Right atrium auricular region (tissue), 2 donors: ENCODE measurements at places on chromosomes 3 and 15.
A peak's percentile ranks its signal among the peaks of the same experiment; 100 is the strongest.

GRCh38 chr3:156352728-156353127 lies 202.2 kb downstream of the SSR3 start:
- DNase-seq: no peak

DNA sequence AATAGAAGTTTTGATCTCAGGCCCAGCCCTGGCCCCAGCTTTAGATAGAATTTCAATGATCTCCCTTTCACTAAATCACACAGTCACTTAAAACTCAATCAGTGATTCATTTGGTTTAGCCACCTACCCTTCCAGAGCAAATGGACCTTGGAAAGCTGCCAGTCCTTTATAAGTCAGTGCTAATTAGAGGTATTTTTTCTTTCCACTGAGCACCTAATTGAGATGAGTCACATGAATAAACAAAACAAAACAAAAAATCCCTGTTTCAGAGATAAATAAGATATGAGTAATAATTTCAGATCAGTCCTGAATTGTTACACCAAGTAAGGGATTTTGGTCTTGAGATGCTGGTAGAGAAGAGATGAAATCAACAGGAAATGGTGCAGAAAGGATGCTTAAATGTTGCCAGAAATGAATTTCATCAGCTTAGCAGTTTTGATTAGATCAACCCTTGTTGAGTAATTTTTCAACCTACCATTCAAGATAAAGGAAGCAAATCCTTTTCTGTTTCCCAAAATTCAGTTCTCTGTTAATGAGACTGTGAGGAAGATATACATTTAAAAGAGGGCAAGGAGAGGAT lies 352.0 kb upstream of the COL8A1 start:
- no peak for DNase-seq

DNA sequence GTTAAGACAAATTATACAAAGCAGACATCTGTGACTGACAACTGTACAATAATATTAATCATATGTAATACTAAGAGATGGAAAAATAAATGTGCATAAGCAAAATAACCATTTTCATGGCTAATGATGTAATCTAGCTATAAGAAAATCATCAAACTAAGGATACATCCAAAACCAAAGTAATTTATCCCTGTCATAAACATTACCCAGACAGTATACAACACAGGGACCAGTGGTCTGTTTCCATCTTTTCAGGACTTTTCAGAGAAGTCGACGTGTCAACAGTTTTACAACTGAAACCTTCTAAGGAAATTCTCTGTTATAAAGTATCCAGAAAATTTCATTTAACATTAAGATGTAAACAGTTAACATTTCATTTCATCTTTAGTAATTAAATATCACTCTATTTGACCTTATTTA lies 11.0 kb downstream of the THBS1 start:
- no peak for DNase-seq

GRCh38 chr15:51004103-51004551 lies 90.6 kb downstream of the TNFAIP8L3 start:
- no peak for DNase-seq

DNA sequence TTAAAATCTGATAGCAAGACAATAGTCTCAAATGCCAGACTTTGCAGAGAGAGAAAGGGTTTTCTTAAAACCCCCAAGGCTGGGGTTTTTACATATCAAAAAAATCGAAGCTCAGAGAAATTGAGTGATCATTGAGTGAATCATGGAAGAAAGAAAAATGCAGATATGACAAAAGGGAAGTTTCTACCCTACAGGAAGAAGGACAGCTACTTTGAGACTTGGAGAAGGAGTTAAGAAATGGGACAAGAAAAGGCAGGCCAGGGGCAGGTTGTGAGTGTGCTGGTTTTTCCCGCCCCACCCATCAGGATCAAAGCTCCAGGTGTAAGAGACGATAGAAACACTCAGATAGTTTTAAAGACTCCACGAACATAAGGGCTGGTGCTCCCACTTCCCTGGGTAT lies 18.6 kb downstream of the TMEM158 start:
- DNase-seq: no peak

GRCh38 chr15:73375755-73376305 lies 7.1 kb upstream of the HCN4 start:
- DNase-seq: peak; percentile 61

DNA sequence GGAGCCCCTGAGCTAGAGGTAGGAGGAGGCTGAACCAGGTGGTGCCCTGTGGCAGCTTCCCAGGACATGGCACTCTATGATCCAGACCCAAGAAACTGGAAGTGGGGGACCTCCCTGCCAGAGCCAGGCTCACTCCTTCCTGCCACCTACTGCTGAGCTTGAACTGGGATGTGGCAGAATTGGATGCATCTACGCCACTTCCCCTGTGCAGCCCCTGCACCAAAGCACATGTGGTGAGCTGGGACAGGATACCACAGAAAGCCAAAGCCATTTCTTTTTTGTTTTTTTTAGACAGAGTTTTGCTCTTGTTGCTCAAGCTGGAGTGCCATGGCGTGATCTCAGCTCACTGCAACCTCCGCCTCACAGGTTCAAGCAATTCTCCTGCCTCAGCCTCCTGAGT lies 518.0 kb upstream of the PPP2R3A start:
- DNase-seq: no peak

- peak; percentile 43 for DNase-seq
Observed at GRCh38 chr3:43036621-43037423, 57.7 kb downstream of the GASK1A start.

- no peak for DNase-seq
Observed at GRCh38 chr15:57596978-57597377, 5.3 kb downstream of the MYZAP start.

DNA sequence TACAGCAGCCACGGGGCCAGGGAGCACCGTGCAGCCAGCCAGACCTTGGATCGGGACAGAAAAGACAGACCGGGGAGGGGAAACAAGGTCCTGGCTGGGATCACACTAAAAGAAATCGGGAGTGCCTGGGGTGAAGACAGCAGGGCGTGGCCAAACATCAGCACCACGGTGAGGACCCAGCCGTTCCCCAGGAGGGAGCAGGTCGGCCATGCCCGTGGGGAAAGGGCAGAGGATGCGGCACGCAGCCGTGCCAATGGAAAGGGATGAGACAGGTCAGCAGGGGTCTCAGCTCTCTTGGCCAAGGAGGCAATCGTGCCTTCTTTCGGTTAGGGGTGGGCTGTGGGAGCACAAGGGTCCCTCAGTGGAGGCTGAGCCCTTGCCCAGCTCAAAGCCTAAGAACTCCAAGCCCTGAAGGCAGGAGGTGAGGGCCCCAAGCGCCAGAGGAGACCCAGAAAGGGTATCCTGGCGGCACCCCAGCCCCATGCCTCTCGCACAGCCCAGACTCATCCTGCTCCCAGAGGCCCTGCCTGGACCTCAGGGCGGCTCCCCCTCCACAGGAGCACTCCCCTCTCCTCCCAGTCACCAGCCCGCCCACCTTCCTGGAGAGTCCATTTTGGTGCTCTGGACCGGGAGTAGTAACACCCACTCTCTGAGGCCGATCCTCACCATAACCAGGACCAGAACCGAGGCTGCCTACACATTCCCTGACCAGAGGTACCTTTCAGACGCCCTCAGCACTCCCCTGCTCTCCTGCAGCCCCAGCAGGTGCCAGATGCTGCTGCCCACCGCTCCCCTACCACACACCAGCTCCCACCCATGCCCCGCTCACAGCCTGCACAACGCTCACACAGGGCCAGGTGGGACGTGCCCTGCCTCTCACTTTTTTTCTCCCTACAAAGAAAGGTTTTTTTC lies 23.2 kb upstream of the OCA2 start:
- no peak for DNase-seq
